A549 treated with Mapracorat at 1 μM for 4 hours (cell line): ENCODE measurements at places on chromosomes 6 and 20. TPM values are rescaled to one million over a fixed set of nuclear protein-coding genes. Genes with fewer than 3 reads are reported as not detected.

The GSTA1 gene
- not detected in 5 replicates for total RNA-seq

The ENPP1 gene
- total RNA-seq, result 1.1 to 1.5 TPM (median 1.4 TPM) in 5 replicates

The PNPLA1 gene
- not detected in 5 replicates for total RNA-seq

The GPX5 gene
- not detected in 5 replicates for total RNA-seq

The DST gene
- 48.3 to 57.9 TPM (median 52.1 TPM) in 5 replicates for total RNA-seq

The PTCRA gene
- total RNA-seq, result not detected in 5 replicates

The CDSN gene
- 0.05 TPM in 1 of 5 replicates, not detected in the others for total RNA-seq

The CLPSL1 gene
- total RNA-seq, result not detected in 5 replicates

The LTB gene
- total RNA-seq, result 0.35 to 0.88 TPM (median 0.51 TPM) in 5 replicates

The GSTA5 gene
- total RNA-seq, result not detected in 5 replicates

The ZC2HC1B gene
- total RNA-seq, result not detected in 5 replicates

The PLEKHG1 gene
- total RNA-seq, result 0.36 to 0.61 TPM (median 0.51 TPM) in 5 replicates

The HS3ST5 gene
- not detected in 5 replicates for total RNA-seq

The HLA-DOB gene
- total RNA-seq, result 0.11 to 0.20 TPM in 2 of 5 replicates, not detected in the others

The KCNQ5 gene
- 1.2 to 1.7 TPM (median 1.5 TPM) in 5 replicates for total RNA-seq

The SLC35F1 gene
- total RNA-seq, result not detected in 5 replicates

The OPRM1 gene
- not detected in 5 replicates for total RNA-seq

The HAO1 gene
- not detected in 5 replicates for total RNA-seq

The AIF1 gene
- not detected in 5 replicates for total RNA-seq

The AIG1 gene
- 23.5 to 25.7 TPM (median 24.8 TPM) in 5 replicates for total RNA-seq

The SLCO4A1 gene
- 9.2 to 14.1 TPM (median 11.9 TPM) in 5 replicates for total RNA-seq

The UBE2J1 gene
- 12.5 to 16.9 TPM (median 15.3 TPM) in 5 replicates for total RNA-seq

The TULP4 gene
- total RNA-seq, result 4.8 to 7.8 TPM (median 5.9 TPM) in 5 replicates

The CST5 gene
- total RNA-seq, result not detected in 5 replicates

The TMEM74B gene
- total RNA-seq, result 3.0 to 5.0 TPM (median 4.7 TPM) in 5 replicates

The C6orf62 gene
- 50.1 to 62.2 TPM (median 53.0 TPM) in 5 replicates for total RNA-seq

The FITM2 gene
- total RNA-seq, result 7.7 to 9.6 TPM (median 9.3 TPM) in 5 replicates

The SSR1 gene
- total RNA-seq, result 62.0 to 76.4 TPM (median 70.2 TPM) in 5 replicates

The HLA-E gene
- total RNA-seq, result 56.4 to 67.3 TPM (median 59.7 TPM) in 5 replicates

The MCCD1 gene
- not detected in 5 replicates for total RNA-seq

The RHAG gene
- total RNA-seq, result not detected in 5 replicates

The RAD21L1 gene
- total RNA-seq, result not detected in 5 replicates

The EEF1A2 gene
- total RNA-seq, result 132 to 182 TPM (median 150 TPM) in 5 replicates

The CCN6 gene
- total RNA-seq, result not detected in 5 replicates

The SLC32A1 gene
- not detected in 5 replicates for total RNA-seq

The ZGPAT gene
- total RNA-seq, result 22.0 to 30.9 TPM (median 26.9 TPM) in 5 replicates

The TOX2 gene
- total RNA-seq, result 10.7 to 14.4 TPM (median 12.8 TPM) in 5 replicates

The SH3BGRL2 gene
- 0.19 to 0.34 TPM (median 0.26 TPM) in 5 replicates for total RNA-seq

The UQCC2 gene
- 83.6 to 118 TPM (median 99.3 TPM) in 5 replicates for total RNA-seq

The GPR6 gene
- total RNA-seq, result not detected in 5 replicates

The AHCY gene
- 292 to 329 TPM (median 322 TPM) in 5 replicates for total RNA-seq

The WFDC5 gene
- not detected in 5 replicates for total RNA-seq
